ENCODE measurements at places on chromosomes 7 and 10.

DNA sequence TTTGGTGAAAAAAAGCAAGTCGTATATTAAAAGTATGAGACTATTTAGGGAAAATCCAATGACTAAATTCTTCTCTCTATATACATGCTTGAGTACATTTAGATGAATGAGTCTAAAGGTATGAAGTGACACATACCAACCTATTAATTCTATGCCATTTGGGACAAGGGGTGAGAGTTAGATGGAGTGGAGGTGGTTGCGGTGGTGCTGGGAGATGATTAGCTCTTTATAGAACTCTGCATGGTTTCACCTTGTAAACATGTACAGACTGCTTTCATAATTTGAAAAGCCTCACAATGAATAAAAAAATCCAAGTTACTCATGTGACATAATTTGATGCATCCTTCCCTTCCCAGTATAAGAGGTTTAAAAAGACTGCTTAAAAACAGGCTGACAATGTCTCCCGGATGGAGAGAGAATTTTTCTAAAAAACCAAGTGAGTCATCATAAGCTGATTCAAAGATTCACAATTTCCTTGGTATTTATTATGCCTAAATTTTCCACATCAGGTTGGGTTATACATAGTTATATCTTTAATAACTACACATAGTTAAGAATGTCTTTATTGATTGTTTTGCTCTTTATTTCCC lies 572.8 kb downstream of the REEP3 start:
- no peak for DNase-seq

GRCh38 chr7:30020535-30020934 lies 6.0 kb downstream of the FKBP14 start:
- no peak for DNase-seq

- DNase-seq = no peak
These were observed 136.2 kb downstream of the SORCS3 start for GRCh38 chr10:104777086-104777799.

DNA sequence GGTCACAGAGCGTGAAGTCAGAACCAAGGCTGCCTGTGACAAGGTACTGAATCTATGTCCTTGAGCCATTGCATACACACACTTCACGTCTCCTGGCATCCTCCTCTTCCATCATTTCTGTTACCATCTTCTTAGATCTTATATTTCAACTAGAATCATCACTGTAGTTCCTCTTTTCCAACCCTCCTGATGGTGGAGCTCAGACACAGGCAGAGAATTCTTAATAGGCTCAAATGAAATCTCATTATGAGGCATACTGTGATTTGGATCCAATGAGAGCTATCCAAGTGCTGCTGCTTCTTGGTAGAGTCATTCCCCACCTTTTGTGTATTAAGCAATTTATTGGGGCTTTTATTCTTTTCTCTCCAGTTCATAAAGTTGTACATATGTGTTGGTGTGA lies 113.2 kb downstream of the CALCR start:
- no peak for DNase-seq

GRCh38 chr10:121845044-121845784 lies 82.6 kb downstream of the ATE1 start:
- DNase-seq = no peak

DNA sequence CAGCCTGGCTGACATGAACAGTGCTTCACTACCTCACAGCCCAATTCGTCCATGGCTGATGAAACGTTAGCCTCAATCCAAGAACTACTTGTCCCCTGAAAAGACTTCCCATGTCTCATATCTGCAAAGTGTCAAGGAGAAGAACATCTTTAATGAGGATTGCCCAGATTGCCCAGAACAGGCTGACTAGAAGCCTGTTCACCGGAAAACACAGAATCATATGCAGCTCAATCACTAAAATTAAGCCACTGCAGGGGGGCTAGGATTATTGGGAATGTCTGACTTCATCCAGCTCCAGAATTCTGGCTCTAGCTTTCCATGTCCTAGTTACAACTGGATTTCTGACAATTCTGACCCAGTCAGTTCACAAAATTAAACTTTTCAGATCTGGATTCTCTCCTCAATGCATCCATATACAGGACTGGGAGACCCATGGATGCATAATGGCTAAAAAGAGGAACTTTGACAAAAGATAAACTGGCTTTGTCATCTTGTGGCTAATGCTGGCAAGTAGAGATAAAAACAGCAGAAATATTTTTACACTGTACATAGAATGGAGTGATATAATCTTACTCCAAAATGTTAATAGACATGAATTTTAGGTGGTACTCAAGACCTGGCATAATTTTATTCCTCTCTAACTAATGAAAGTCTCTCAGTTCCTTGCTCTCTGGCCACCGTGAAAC lies 467.0 kb upstream of the POT1 start:
- DNase-seq = peak; percentile 2

Data from NCI-H446 (cell line).